ENCODE measurements at places on chromosomes 12 and 14.

GRCh38 chr14:75968456-75968855, 13.3 kb downstream of the TGFB3 start:
- DNase-seq, result no peak

DNA sequence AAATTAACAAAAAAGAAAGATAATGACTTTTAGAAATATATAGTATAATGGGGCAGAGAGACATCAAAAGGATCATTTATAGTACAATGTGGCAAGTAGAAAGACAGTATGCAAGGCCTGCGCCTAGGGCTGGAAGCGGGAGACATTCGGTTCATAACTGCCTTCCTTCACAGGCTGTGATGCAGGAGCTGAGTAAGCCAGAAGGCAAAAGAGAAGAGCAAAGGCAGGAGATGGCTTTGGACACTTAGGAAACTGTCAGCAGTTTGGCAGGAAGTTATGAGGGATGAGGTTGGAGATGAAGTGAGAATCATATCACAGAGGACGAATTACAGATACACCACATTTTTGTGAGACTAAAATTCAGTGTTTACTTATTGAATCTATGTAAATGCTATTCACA, 97.8 kb downstream of the EPS8 start:
- no peak for DNase-seq

DNA sequence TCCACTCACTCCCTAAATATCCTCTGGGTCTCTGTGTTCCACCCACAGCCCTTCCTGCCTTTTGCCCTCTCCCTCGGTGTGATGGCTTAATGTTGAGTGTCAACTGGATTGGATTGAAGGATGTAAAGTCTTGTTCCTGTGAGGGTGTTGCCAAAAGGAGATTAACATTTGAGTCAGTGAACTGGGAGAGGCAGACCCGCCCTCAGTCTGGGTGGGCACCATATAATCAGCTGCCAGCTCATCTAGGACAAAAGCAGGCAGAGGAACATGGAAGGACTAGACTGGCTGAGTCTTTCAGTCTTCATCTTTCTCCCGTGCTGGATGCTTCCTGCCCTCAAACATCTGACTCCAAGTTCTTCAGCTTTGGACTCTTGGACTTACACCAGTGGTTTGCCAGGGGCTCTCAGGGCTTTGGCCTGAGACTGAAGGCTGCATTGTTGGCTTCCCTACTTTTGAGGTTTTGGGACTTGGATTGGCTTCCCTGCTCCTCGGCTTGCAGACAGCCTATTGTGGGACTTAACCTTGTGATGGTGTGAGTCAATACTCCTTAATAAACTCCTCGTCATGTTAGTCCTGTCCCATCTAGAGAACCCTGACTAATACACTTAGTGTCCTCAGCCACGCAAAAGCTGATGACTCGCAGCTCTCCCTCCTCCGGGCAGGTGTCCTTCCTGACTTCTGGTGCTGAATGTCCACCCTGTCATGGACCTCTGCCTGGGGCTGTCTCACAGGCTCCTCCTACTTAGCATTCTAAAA, 5.9 kb downstream of the DGLUCY start:
- no peak for DNase-seq

GRCh38 chr12:107616941-107617340, 68.7 kb upstream of the PWP1 start:
- DNase-seq, result no peak

DNA sequence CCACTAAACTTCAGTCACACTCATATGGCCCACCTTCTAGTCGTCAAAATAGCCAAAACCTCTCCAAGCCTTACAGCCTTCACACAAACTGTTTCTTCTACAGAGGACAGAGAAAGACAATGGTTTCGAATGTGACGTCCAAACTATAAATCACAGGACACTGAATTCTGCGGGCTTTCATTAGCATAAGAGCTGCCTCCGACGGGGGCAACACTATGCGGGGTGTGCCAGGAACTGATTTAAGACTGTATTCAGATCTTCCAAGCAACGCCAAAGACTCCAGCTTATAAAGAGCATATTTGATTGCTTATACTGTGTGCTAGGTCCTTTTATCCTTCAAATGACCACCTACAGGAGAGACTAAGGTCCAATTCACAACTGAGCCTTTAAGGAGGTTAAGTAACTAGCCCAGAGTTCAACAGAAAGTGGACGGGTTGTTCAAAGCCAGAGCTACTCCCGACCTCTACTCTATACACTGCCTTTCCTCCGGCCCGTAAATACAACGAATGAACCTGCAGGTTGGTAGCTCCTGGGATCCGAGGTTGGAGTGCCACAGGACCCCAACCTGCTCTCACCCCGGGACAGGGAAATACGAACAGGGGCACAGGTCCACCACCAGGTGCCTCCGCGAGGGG, 575 bp downstream of the L2HGDH start:
- DNase-seq, result no peak

GRCh38 chr12:18751866-18752265, 13.9 kb downstream of the CAPZA3 start:
- no peak for DNase-seq

- no peak for DNase-seq
These were observed 207.8 kb upstream of the OTX2 start for GRCh38 chr14:57018065-57018464.

DNA sequence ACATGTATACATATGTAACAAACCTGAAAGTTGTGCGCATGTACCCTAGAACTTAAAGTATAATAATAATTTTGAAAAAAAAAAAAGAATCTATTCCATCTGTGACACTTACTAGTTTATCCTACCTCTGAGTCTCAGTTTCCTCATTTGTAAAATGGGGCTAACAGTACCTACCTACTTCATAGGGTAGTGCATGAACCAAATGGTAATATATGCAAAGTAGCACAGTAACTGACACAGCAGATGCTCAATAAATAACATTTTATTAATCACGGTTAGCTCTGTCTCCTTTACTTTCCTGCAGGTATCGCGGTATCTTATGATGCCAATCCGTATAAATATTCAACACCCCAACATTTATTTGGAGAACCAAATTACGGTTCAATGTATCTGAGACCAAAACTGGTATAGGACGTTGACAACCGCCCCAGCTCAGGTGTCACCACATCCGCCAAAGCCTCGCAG, 703 bp downstream of the TMED10 start:
- no peak for DNase-seq

DNA sequence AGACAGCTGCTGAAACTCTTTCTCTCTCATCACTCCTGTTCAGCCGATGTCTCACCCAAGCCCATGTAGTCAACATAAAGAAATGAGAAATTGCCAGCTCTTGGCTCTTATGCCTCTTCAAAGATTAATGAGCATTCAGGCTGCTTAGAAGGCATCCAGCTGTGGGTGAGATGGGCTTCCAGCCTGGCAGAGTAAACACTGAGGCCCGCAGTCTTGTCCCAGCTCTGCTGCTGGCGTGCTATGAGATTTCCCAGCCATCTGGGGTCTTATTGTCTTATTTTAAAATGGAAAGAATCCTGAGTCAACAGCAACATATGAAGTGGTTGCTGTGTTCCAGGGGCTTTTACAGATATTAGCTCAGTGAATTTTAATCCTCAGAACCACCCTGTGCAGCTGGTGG, 12.6 kb downstream of the RXYLT1 start:
- no peak for DNase-seq

- DNase-seq, result no peak
These were observed 24.8 kb upstream of the VASH1 start for GRCh38 chr14:76736514-76736913.

- DNase-seq, result no peak
These were observed 139.3 kb downstream of the TTC7B start for GRCh38 chr14:90676912-90677311.

DNA sequence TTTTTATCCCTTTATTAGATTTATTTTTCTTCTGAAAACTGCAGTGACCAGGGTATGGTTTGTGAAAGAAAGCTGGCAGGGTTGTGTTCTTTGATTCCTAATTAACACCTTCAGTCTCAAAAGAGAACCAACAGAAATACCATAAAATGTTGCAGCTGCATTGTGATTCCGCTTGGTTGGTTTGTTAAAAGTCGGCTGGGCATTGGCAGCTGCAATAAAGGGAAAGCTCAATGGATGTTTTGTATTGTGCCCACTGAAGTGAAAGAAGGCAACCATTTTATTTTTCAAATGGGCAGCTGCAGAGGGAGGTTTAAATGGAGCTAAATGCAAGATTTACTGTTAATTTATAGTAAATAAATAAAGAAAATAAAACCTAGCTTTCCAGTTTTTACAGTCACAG, 16.7 kb downstream of the LGR5 start:
- DNase-seq, result no peak

DNA sequence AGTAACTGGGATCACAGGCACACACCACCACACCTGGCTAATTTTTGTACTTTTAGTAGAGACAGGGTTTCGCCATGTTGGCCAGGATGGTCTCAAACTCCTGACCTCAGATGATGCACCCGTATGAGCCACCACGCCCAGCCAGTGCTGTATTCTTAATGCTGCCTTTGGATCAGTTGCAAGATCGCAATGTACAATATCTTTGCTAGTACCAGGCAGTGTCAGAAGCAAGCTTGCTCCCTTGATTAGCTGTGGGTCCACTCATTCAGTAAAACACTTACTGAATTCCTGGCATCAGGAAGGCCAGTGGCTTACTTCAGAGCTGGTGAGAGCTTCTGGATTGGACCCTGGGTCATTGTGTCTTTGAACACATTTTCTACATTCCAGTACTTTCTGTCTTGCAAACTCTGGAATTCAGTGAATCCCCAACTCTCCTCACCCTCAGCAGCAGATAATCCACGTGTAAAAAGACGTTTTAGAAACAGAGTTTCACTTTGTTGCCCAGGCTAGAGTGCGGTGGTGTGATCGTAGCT, 1183.7 kb downstream of the AACS start:
- no peak for DNase-seq
